ENCODE measurements at places on chromosomes 16 and 17. TPM values are rescaled to one million over a fixed set of nuclear protein-coding genes. Genes with fewer than 3 reads are reported as not detected.
A peak's percentile ranks its signal among the peaks of the same experiment; 100 is the strongest.

Gene CHST4
- not detected for polyA plus RNA-seq

DNA sequence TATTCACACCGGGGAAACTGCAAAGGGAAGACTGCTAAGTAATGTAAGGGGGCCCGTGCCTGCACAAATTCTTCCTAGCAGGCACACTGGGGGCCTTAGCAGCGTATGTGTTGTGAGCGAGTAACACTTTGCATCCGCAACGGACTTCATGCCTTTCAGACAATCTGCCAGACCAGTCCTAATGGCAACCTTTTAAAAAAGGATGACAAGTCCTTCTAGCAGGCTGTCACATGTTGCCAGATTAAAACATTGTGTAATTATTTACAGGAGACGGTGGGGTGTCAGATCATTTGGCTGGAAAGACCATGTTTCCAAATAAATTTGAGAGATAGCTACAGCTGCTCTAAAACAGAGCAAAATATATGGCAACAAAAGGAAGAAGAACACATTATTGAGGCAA lies 46.1 kb downstream of the CPPED1 start:
- no peaks in the 10 kb centered on the region for H3K36me3 ChIP-seq
- H3K4me1 ChIP-seq = peaks cover 21% of the 10 kb centered on the region
- H3K27ac ChIP-seq = peak overlapping the region; percentile 69
- H3K27me3 ChIP-seq = no peaks in the 10 kb centered on the region
- H3K4me3 ChIP-seq = no peak overlapping the region
- DNase-seq = no peak

- DNase-seq = no peak
- H3K27ac ChIP-seq = no peak overlapping the region
- no peaks in the 10 kb centered on the region for H3K27me3 ChIP-seq
- H3K4me1 ChIP-seq = peaks cover 8% of the 10 kb centered on the region
- peaks cover 3% of the 10 kb centered on the region for H3K36me3 ChIP-seq
Measured at GRCh38 chr17:685006-685405, 29.6 kb downstream of the VPS53 start.

Gene PSMC3IP
- polyA plus RNA-seq = 14.0 TPM

GRCh38 chr17:41665566-41666236 lies 23.0 kb upstream of the EIF1 start:
- no peak overlapping the region for H3K4me3 ChIP-seq
- peaks cover 5% of the 10 kb centered on the region for H3K4me1 ChIP-seq
- no peaks in the 10 kb centered on the region for H3K27me3 ChIP-seq
- peak; percentile 89 for DNase-seq
- no peak overlapping the region for H3K27ac ChIP-seq
- H3K36me3 ChIP-seq = no peaks in the 10 kb centered on the region

DNA sequence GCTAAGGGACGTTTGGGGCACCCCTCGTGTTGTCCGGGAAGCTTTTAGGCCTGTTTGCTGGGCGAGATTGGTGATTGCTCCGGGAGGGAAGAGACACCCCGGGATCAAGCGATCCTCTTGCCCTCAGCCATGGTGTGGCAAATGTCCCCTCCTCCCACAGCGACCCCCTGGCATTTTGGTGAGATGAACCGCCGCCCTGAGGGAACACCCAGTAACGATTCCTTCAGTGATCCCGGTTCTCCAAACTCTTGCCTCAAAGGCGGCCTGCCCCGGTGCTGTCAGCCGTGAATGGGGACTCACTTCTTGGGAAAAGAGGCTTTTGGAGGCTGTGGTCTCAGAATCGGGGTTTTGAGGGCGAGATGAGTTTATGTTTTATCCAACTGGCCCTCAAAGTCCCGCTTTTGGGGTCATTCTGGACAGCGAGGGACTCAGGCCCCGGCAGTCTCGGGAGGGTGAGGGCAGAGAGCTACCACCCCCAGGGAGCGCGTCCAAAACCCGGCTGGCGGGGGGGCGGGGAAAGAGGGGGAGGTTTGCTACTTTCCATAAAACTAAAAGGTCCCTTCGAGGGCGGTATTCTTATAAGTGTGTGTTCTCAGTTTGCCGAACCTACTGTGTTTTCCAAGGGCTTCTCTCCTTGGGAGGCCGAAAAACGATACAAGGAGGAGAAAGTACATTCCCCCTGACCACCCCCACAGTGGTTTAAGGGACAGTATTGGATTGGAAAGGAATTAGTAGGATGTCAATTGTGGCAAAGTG lies 232.7 kb downstream of the MRTFB start:
- DNase-seq = no peak
- peaks cover 22% of the 10 kb centered on the region for H3K4me1 ChIP-seq
- peak overlapping the region; percentile 90 for H3K4me3 ChIP-seq
- no peaks in the 10 kb centered on the region for H3K36me3 ChIP-seq
- no peaks in the 10 kb centered on the region for H3K27me3 ChIP-seq
- no peak overlapping the region for H3K27ac ChIP-seq

DNA sequence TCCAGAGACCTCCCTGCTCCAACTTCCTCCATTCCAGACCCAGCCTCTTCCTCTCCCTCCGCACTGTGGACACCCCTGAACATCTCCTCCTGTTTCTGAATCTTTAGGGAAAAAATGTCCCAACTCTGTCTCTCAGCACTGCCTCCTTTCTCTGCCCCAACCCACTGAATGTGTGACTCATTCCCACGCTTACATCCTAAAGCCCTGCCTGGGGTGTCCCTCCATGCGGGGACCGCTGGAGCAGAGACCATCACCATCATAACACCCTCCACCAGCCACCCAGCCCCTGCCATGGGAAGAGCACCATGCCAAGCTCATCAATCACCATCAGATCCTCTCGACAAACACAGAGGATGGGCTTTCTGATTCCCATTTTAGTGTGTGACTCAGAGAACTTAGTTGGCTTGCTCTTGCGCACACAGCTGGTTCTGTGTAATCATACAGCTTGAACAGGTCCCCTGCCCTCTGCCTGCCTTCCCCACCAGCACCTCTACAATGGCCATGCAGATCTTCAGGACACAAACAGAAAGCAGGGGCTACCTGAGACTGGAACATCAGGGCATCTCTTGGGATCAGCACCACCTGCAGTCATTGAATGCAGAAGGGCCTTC lies 10.7 kb downstream of the RPRML start:
- no peaks in the 10 kb centered on the region for H3K27me3 ChIP-seq
- H3K4me1 ChIP-seq = no peaks in the 10 kb centered on the region
- no peak overlapping the region for H3K27ac ChIP-seq
- no peak for DNase-seq
- H3K4me3 ChIP-seq = no peak overlapping the region
- no peaks in the 10 kb centered on the region for H3K36me3 ChIP-seq

GRCh38 chr17:50265690-50266315 lies 8.5 kb upstream of the TMEM92 start:
- no peak for DNase-seq
- no peaks in the 10 kb centered on the region for H3K27me3 ChIP-seq
- H3K27ac ChIP-seq = no peak overlapping the region
- H3K4me1 ChIP-seq = peaks cover 44% of the 10 kb centered on the region

Gene RGS11
- polyA plus RNA-seq = 12.0 TPM

GRCh38 chr16:27920391-27920891 lies 143.1 kb downstream of the GSG1L start:
- H3K4me1 ChIP-seq = no peaks in the 10 kb centered on the region
- H3K27me3 ChIP-seq = no peaks in the 10 kb centered on the region
- no peaks in the 10 kb centered on the region for H3K36me3 ChIP-seq
- DNase-seq = peak; percentile 6

Gene PDILT
- not detected for polyA plus RNA-seq

- no peaks in the 10 kb centered on the region for H3K27me3 ChIP-seq
- no peaks in the 10 kb centered on the region for H3K4me1 ChIP-seq
- H3K36me3 ChIP-seq = peaks cover 58% of the 10 kb centered on the region
- no peak for DNase-seq
Measured at GRCh38 chr16:69318177-69318910, 7.2 kb downstream of the VPS4A start.

DNA sequence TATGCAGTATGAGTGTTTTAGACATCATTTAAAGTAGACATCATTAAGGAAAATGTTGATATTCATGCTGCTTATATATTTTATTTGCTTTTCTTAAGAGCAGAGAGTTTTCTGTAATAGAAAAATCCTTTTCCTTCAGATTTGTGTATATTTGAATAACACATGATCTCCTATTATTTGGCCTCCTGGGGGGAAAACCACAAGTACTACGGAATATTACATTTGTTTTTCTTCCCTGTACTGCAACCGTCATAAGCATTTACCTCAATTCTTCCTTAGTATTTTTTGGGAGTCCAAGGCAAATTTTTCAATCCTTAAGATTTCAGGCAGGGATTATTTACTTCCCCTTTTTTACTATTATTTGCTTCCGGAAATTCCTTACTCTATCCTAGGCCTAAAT lies 6.0 kb downstream of the RSPRY1 start:
- H3K27ac ChIP-seq = no peak overlapping the region
- no peak for DNase-seq
- H3K36me3 ChIP-seq = no peaks in the 10 kb centered on the region

- peaks cover 25% of the 10 kb centered on the region for H3K4me1 ChIP-seq
- H3K27me3 ChIP-seq = no peaks in the 10 kb centered on the region
- no peak overlapping the region for H3K4me3 ChIP-seq
- no peaks in the 10 kb centered on the region for H3K36me3 ChIP-seq
- no peak overlapping the region for H3K27ac ChIP-seq
- no peak for DNase-seq
Measured at GRCh38 chr16:86033971-86034370, 135.0 kb downstream of the IRF8 start.

- DNase-seq = no peak
- no peaks in the 10 kb centered on the region for H3K4me1 ChIP-seq
- H3K4me3 ChIP-seq = no peak overlapping the region
- H3K27me3 ChIP-seq = no peaks in the 10 kb centered on the region
- H3K36me3 ChIP-seq = no peaks in the 10 kb centered on the region
- no peak overlapping the region for H3K27ac ChIP-seq
Measured at GRCh38 chr16:6132121-6132520, 1034.5 kb upstream of the EEF2KMT start.

Gene TCAP
- 105 TPM for polyA plus RNA-seq

GRCh38 chr16:2056681-2057407 lies 9.1 kb downstream of the TSC2 start:
- no peak overlapping the region for H3K27ac ChIP-seq
- peaks cover 10% of the 10 kb centered on the region for H3K36me3 ChIP-seq
- no peaks in the 10 kb centered on the region for H3K27me3 ChIP-seq
- no peaks in the 10 kb centered on the region for H3K4me1 ChIP-seq
- DNase-seq = no peak

Gene SCGB1C2
- not detected for polyA plus RNA-seq

DNA sequence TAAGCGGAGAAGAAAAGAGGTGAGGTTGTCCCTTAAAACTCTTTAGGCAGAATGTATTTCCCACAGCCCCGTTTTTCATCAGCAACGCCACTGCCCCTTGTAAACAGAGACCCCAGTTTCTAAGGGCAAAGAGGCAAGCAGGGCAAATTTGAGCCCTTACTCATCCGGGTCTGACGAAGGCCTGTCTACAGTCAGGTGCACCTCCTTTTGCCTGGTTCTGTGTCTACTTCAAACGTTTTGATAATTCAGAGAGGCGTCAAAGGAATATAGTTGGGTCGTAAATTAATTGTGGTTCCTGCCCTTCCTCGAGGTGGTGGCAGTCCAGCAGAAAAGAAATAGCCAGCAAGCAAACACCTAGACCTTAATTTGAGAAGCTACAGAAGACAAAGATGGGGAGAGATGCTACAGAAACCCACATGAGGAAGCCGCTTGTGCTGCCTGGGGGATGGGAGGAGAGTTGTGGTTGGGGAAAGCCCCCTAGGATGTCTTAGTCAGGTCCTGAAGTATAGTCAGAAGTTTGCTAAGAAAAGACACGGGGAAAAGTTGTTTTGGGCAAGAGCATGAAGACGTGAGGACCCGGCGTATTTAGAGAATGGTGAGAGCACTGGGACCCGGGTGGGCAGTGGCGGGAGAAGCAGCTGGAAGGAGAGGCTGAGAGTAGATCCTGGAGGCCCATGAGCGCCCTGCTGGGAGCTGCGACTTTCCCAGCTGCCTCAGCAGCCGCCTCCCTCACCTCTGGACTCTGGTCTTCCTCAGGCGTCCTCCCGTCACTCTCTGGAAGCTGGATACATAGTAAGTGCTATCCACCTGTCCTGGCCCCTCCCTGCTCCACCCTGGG lies 2.4 kb downstream of the FBRS start:
- DNase-seq = no peak
- H3K36me3 ChIP-seq = peaks cover 22% of the 10 kb centered on the region
- H3K27ac ChIP-seq = peak overlapping the region; percentile 96
- peak overlapping the region; percentile 95 for H3K4me3 ChIP-seq
- H3K4me1 ChIP-seq = peaks cover 8% of the 10 kb centered on the region
- H3K27me3 ChIP-seq = no peaks in the 10 kb centered on the region

DNA sequence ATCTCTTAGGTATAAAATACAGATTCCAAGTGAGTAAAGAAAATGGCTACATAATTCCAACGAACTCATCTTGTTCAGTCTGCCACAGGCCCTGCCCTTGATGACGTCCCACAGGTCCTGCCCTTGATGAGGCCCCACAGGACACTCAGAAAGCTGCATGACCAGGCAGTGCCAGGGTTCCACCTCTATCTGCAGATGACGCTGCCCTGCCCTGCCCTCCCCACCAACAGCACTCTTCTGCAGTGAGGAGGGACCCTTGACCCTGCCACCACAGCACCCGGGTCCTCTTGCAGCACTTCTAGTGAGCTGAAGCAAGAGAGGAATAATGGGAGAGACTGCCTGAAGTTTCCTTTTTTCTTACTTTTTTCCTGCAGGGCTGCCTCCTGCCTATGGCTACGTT lies 118.4 kb downstream of the VPS53 start:
- no peak overlapping the region for H3K27ac ChIP-seq
- no peak for DNase-seq
- H3K4me1 ChIP-seq = no peaks in the 10 kb centered on the region
- peaks cover 12% of the 10 kb centered on the region for H3K36me3 ChIP-seq
- no peaks in the 10 kb centered on the region for H3K27me3 ChIP-seq
- no peak overlapping the region for H3K4me3 ChIP-seq

Gene ZNF629
- polyA plus RNA-seq = 20.1 TPM

- no peaks in the 10 kb centered on the region for H3K4me1 ChIP-seq
- H3K27ac ChIP-seq = no peak overlapping the region
- H3K36me3 ChIP-seq = no peaks in the 10 kb centered on the region
Measured at GRCh38 chr17:28416703-28417311, 10.8 kb upstream of the SLC46A1 start.

Gene MFAP4
- 22.6 TPM for polyA plus RNA-seq

Gene GCGR
- 0.79 TPM for polyA plus RNA-seq

DNA sequence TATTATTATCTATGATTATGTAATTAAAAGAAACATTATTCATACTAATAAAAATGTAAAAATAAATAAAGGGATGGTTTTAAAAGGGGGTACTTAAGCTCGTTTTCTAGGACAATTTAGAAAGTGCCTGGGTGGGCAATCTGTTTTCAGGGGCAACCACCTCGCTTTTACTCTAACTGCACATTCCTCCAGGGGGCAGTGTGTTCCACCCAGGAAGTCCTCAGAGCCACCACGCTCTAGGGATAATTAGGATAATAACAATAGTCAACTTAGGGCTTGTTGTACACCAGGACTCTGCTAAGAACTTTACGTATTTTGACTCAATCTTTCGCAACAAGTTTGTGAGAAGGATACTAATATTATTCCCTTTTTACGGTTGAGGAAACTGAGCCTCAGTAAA lies 396.7 kb upstream of the MAF start:
- H3K36me3 ChIP-seq = no peaks in the 10 kb centered on the region
- H3K27ac ChIP-seq = no peak overlapping the region
- peak; percentile 32 for DNase-seq
- H3K4me3 ChIP-seq = no peak overlapping the region
- peaks cover 72% of the 10 kb centered on the region for H3K27me3 ChIP-seq

Gene CTRL
- polyA plus RNA-seq = 14.8 TPM
